MCF 10A (cell line): ENCODE measurements at places on chromosomes 13 and 19. TPM values are rescaled to one million over a fixed set of nuclear protein-coding genes. Genes with fewer than 3 reads are reported as not detected.
A peak's percentile ranks its signal among the peaks of the same experiment; 100 is the strongest.

SRRM5 gene
- 0.28 and 0.88 TPM in 2 replicates for total RNA-seq

KLF1 gene
- not detected in 2 replicates for total RNA-seq

DNA sequence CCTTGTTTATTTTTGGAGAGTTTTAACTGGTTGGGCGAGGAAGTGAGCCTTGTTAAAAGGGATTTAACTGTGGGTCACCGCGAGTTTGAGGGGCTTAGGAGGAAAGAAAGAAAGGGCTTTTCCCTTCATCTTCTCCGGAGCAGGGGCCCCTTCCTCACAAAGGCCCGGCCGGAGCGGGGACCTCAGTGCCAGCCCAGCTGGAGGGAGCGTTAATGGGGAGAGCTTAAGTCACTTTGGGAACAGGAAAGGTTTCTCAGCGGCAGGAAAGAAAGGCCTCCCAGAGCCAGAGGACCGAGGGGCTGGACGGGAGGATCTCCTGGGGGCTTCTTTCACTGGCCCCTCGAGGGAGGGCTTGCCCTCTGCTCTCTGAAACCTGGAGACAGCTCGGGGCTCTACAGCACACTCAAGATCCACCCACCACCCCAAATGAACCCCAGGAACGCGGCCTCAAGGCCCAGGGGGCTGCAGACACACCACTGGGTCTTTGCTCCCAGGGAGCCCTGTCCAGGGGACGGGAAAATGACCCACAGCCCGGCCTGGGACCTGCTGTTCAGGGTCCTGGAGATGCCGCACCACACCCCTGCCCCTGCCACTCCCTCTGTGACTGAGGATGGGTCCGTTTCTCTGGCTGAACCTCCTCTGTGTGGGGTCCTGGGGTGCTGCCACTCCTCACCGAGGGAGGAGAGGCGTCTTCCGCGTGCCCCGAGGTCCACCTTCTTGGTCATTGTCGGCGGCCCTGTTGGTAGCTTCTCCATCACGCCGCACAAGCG, 128.3 kb downstream of the URI1 start:
- DNase-seq = no peak

GRCh38 chr13:94595001-94595949, 677 bp downstream of the TGDS start:
- DNase-seq = peak; percentile 40

- no peak for DNase-seq
Observed at GRCh38 chr13:39811051-39811450, 155.6 kb downstream of the COG6 start.

- DNase-seq = no peak
Observed at GRCh38 chr19:48413879-48414587, 20.6 kb downstream of the GRIN2D start.

DNA sequence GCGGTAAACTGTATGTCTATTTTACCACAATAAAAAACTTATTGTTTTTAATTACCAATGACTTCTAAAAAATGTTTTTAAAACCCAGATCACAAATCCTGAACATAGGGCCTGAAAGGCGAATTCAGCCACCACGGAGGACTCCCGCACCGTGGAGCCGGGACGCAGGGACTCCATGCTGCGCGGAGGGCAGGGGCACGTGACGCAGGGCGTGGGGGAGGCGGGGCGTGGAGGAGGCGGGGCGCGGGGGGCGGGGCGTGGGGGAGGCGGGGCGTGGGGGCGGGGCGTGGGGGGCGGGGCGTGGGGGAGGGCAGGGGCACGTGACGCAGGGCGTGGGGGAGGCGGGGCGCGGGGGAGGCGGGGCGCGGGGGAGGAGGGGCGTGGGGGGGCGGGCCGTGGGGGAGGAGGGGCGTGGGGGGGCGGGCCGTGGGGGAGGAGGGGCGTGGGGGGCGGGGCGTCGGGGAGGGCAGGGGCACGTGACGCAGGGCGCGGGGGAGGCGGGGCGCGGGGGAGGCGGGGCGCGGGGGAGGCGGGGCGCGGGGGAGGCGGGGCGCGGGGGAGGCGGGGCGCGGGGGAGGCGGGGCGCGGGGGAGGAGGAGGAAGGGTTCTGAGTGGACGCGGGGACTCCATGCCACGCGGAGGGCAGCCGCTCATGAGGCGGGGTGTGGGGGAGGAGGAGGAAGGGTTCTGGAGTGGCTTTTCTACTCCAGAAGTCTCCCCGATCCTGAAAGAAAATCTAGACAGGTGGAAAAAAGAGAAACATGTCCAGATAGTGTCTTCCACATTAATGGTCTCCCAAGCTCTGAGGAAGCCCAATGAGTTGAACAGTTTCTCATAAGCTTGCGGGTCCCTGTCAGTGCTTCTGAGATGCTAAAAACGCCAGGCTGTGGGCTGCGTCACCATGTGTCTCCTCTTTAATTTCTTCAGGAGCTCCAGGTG, 4.4 kb upstream of the PROZ start:
- DNase-seq = peak; percentile 61

- DNase-seq = no peak
Observed at GRCh38 chr19:50358483-50359327, 6.7 kb downstream of the NAPSA start.

GRCh38 chr19:50435221-50435620, 2.5 kb downstream of the MYBPC2 start:
- no peak for DNase-seq

DNA sequence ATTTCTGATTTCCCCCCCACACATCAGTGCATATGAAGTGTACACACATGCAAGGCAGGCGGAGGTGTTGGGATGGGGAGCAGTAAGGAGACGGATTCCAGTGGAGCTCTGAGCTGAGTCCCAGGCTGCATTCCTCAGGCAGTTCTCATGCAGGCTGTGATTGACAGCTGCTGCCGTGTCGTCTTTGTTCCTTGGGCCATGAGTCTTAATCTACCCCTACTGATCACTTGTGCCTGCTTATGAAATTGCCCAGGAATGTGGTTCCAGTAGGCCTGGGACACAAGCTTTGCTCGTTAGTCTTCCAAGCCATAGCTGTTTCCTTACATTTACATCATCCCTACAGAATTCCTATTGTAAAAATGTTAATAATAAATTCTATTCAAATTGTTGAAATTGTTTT, 1241.9 kb downstream of the UQCRFS1 start:
- no peak for DNase-seq

DNA sequence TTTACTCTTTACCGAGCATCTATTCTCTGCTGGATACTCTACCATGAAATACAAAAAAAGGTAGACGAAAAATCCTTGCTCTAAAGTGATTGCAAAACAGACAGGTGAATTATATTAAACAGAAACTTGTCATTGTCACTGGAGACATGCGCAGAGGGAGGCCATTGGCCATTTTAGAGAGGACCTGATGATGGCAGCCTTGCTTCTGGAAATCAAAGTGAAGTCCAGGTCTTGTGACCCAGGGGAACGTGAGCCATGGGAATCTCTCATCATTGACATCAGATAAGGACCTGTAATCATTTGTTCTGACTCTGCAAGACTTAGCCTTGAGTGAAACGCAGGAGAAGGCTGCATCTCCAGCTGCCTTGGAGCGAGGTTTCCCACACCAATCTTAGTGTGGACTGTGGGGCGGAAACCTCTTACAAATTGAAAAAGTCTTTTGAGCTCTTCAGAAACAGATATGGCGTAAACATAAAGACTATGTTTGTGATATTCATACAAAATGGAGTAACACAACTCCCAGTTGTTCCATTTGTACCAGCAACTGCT, 16.8 kb upstream of the SLC46A3 start:
- no peak for DNase-seq

- DNase-seq = no peak
Observed at GRCh38 chr13:31036731-31037695, 104.6 kb downstream of the TEX26 start.

GRCh38 chr19:677201-677600, 1.0 kb downstream of the FSTL3 start:
- peak; percentile 86 for DNase-seq

- DNase-seq = peak; percentile 51
Observed at GRCh38 chr19:55179606-55180484, at the start of gene SYT5. Gene SYT5, minus strand, starts transcription at chr19:55180289. Its CDS starts 1,248 bp downstream, at chr19:55179041.
